ENCODE measurements at places on chromosomes 1 and 21.

DNA sequence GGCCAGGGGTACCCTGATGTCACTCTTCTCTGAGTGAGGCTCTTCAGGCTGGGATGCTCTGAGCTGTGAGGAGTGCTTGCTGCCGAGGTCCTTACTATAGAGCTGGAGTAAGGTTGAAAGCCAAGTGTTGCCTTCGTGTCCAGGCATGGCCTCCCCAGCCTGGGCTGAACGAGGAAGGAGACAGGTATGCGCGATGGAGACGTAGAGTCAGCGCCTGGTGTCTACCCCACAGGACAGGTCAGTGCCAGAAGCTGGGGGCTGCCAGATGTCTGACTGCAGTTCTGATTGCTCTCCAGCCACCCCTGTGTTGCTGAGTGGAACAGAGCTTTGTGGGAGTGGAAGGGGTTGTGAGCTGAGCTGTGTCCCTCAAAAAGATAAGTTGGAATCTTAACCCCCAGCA is 135.8 kb upstream of the AJAP1 start:
- DNase-seq, result no peak

GRCh38 chr1:230125141-230125540 is 58.1 kb downstream of the GALNT2 start:
- no peak for DNase-seq

- DNase-seq, result no peak
Measured at GRCh38 chr1:191913260-191913977, 244.8 kb upstream of the RGS18 start.

DNA sequence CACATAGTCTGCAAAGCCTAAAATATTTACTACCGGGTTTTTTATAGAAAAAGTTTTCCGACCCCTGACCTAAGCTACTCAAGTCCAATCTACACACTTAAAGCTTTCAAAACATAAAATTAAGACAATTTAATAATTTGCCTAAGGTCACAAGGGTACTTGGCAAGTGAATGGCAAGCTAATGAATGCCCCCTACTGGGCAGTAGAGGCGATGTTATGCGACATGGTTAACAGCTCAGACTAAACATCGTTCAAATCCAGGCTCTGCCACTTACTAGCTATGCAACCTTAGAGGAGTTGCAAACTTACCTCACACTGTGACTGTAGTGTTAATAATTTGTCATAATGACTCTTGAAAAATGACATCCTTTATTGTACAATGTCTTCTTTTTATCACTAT is 317.2 kb upstream of the NFIA start:
- no peak for DNase-seq

- no peak for DNase-seq
Measured at GRCh38 chr1:80529546-80529945, 1271.2 kb upstream of the ADGRL2 start.

DNA sequence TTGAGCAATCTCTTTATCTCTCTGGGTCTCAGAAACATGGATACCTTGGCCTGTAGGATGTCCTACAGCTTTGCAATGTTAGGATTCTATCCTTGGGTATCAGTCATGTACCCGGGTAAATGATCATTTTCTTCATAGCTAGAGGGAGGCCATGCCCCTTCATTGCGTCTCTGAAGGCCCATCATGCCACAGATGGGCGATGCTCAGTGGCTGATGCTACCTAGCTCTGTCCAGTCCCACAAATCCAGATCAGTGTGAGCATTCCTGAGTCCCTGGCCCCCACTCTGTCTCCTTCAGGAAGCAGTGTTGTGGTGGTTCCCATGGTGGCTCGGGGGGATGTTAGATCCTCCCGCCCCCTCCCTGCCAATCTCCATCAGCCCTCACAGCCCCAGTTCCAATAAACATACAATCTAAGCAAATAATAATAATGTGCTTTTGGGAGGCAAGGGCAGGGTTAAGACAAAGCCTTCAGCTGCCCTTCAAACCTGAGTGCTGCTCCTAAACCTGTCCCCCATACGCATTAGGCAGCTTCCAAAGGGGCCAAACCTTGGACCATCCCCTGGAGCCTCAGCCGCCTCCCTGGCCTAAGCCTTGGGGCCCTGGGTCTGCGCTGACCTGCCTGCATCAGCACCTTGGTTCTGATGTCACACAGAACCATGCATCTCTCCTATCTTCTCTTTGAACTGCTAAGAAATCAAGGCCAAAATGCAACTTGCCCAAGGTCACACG is 681 bp upstream of the GPR61 start:
- no peak for DNase-seq

GRCh38 chr21:44603109-44603875 is 2.9 kb downstream of the KRTAP10-7 start:
- DNase-seq, result no peak

GRCh38 chr1:50986653-50987052 is 16.6 kb downstream of the CDKN2C start:
- no peak for DNase-seq

DNA sequence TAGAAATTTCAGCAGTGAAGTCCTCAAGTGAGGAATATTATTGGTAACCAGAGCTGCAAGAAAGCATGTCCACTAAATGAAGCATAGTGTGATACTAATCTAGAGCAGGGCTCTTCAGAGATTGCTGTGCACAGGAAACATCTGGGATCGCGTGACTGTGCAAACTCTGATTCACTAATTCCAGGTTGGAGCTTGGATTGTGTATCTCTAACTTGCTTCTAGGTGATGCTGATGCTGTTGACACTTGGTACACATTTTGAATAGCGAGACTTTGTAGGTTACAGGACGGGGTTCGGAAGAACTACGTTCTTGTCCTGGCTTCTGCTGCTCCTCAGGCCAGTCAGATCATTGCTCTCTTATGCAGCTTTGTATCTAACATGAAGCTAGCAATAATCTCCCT is 66.5 kb downstream of the PRRX1 start:
- DNase-seq, result no peak

GRCh38 chr1:203669739-203670138 is 43.1 kb downstream of the ATP2B4 start:
- DNase-seq, result no peak

DNA sequence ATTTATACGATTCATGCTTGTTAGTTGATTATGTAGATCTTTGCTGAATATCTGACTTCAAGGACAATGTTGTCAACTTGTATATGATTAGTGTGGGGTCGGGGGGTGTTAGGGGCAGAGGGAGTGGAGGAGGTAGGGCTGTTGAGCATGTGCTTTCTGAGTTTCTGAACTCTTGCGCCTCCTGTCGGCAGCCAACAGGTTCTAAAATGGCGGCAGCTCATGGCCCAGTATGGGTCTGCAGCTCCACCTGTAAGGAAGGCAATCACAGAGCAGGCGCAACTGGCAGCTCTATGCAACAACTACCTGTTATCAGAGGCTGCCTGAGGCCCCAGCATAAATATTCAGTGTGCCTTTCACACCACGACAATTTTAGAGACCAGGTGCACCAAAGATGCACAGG is 205.8 kb upstream of the PLXNA2 start:
- no peak for DNase-seq

DNA sequence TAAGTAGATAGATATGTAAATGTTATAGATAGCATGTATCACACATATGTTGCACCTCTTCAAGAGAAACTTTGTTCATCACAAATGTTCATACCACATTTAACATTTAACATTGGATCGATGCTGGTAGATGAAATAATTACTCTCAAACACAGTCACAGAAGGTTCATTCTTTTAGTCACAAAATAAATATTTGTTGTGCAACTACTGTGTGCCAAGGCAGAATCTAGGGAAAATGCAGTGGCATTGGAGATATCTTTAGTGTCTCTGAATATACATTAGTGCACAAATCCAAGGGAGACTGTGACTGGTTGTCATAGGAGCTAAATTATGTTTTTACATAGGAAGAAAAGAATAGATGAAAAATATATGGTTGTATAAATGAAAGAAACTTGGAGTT is 535.7 kb downstream of the BRINP3 start:
- DNase-seq, result no peak

- no peak for DNase-seq
Measured at GRCh38 chr21:36023092-36023480, 37.2 kb downstream of the SETD4 start.

- DNase-seq, result peak; percentile 86
Measured at GRCh38 chr1:93845538-93846205, 33.3 kb downstream of the DNTTIP2 start.

GRCh38 chr1:248842781-248843331 is 4.8 kb downstream of the ZNF672 start:
- no peak for DNase-seq

- DNase-seq, result no peak
Measured at GRCh38 chr1:14696761-14697160, 98.3 kb downstream of the KAZN start.

GRCh38 chr1:115658646-115659045 is 16.9 kb downstream of the VANGL1 start:
- no peak for DNase-seq

DNA sequence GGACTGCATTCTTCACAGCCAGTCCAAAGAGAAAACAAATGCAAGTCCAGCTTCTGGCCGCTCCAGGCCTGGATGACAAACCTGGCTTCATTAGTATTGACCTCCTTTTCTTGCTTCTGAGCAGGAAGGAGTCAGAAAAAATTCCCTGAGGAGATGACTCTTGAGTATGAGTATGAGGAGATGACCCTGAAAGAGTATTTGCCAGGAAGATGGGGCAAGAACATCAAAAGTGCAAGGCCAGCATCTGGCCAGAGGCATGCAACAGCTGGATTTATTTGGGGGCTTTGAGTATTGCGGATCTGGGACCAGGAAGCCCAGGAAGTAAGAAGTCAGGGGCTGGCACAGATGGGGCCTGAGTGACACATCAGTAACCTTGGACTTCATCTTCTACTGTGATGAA is 113.9 kb downstream of the GLIS1 start:
- DNase-seq, result no peak

DNA sequence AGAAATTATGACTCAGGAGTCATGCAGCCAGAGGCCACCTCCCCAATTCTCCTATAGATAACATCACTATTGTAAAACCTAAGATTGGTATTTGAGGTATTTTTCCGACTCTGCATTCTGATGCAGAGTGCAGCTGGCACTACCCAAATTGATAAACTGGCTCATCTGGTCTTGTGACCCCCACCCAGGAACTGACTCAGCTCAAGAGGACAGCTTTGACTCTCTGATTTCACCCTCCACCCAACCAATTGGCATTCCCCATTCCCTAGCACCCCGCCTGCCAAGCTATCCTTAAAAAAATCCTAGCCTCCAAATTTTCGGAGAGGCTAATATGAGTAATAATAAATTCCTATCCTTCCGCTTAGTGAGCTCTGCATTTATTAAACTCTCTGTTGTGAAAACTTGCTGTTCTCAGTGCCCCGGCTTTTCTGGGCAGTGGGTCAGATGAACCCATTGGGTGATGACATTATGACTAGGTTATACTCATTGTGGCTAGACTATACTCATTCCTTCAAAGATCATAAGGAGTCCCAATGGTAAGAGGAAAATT is 39.4 kb upstream of the EPS15 start:
- no peak for DNase-seq

DNA sequence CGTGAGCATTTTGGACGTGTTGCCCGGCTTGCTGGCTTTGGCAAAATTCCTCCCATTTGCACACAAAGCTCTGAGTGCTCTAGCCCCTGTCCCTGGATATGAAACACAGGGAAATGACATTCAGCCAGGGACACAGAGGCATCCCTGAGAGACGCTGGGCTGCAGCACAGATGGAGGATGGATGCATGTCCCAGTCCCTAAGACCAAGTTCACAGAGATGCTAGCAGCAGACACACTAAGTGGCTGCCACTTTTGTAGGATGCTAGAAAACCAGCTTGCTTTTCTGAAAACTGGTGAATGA is 12.5 kb downstream of the ACTRT2 start:
- DNase-seq, result no peak

- peak; percentile 32 for DNase-seq
Measured at GRCh38 chr1:175904808-175905207, 161.4 kb upstream of the TNR start.

DNA sequence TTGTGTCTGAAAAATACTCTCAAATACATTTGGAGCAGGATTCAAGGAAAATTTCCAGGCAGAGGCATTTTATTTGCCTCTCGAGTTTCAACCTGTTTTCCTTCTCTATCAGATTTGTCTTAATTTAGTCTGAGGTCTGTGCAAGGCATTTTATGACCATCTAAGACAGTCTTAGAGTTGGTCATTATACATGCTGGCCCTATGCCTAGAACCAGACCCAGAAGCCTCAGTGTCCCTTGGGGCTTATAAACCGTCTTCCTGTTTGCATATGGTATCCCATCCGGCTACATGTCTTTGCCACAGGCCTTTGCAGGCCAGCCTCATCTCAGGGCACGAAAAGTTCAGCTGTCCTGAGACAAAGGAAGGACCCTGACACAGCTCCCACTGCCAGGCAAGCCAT is 346.1 kb downstream of the SIPA1L2 start:
- no peak for DNase-seq

DNA sequence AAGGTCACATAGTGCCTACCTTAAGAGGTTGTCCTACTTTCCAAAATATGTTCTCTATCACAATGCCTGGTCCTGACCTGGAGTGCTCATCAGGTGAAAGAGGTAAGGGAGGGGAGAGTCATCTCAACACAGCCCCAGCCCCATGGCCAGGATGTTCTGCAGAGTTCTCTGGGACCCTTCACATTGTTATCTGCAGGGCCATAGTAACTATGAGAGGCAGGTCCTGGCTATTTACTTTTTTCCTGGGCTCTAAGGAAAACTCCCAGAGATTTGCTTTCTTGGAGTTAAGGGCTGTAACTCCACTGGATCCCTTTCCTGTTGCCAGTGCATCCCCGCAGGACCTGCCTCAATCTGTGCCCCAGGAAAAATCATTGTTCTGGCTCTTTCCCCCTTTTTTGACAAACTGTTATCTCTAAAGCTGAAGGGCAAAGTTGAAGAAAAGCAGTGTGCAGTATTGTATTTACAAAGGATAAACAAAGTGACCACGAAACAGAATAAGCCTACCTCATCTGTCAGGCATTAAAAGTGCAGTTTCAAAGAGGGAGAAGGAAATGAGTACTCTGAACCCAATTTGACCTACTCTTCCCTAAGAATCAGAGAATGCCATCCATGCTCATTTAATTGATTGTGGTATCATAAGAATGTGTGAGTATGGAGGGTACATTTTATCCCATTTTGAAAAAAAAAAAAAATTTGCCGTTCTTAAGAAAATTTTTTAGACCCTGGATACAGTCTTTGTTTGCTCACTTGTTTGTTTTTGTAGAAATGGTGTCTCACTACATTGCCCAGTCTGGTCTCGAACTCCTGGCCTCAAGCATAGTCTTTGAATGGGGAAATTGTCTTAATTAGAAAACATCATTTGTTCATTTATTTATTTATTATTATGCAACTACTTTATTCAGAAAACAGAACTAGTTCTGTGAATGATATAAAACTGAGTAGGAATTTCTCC is 149.6 kb downstream of the RHOU start:
- DNase-seq, result peak; percentile 14

DNA sequence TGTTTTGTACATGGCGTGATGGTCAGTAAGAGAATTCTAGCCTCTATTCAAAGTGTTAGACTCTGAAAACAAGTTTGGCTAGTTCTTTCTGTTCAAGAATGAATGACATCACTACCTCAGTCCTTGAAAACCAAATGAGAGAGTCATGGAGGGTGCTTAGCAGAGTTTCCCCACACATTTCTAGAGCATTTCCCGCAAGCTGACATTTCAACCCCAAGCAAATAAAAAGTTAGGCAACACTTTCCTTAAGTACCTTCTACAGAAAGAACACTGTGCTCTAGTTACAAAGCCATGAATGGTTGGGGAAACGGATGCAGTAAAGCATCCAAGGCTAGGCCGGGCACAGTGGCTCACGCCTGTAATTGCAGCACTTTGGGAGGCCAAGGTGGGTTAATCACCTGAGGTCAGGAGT is 47.9 kb upstream of the SLC44A3 start:
- DNase-seq, result no peak

Measured in vagina (tissue), 2 donors.